ENCODE measurements at places on chromosomes 16 and 17.

DNA sequence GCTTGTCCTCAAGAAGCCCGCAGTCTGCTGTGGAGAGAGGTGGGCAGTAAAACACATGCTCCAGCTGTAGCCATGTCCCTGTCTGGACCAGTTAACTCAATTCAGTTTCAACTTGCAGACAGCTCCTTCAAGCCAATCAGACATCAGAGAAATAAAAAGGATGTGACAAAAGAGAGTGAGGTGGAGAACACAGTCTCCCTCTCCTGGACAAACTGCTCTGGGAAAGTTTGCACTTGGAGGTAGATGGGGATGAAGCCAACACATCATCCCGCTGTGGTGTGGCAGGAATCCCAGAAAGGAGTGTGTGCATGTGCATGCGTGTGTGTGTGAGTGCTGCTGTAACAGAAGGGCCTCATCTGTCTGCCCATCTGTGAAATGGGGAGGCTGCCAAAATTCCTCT is 358.6 kb upstream of the ASIC2 start:
- no peak for DNase-seq

- DNase-seq: no peak
These were observed 64.4 kb upstream of the CDH8 start for GRCh38 chr16:62100651-62101050.

GRCh38 chr17:29561554-29562517 is 5.0 kb downstream of the ABHD15 start:
- no peak for DNase-seq

GRCh38 chr16:58128181-58128631 is 975 bp downstream of the CFAP20 start:
- no peak for DNase-seq

DNA sequence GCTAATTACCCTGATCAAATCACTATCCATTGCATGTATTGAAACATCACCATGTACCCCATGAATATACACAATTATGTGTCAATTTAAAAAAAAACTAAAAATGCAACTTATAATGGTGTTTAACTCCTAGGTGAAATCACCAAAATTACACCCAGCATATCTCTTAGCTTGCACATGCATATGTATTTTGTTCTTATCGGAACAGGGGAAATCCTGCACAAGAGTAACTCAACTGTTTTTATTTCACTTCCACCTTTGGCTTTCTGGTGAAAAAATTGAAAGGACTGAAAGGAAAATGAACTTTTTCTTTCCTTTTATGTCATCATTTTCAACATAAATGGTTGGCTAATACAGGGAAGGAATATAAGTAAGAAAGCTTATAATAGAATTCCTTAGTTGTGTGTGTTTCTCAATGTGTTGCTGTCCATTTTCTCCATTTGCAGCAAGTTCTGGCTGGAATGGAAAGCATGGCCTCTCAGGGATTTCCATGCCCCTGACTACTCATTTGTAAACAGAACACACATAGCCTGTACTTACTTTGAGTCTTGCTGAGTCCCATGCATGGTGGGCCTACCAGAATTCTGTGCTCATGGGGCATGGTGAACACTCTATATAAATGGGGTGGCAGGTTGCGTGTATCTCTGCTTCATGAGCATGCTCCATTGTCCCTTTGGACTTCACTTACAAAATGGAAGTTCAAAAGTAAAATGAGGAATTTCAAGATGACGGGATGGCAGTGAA is 462.0 kb downstream of the HS3ST3B1 start:
- no peak for DNase-seq

All from activated T-helper 1 cell treated with Interleukin-2 at 50 U/mL for 16 hours (primary cell).